Amniotic epithelial cell (primary cell): ENCODE measurements at places on chromosomes 7 and 10.

GRCh38 chr10:61257956-61258496 is 195.2 kb downstream of the TMEM26 start:
- DNase-seq, result peak; percentile 36

DNA sequence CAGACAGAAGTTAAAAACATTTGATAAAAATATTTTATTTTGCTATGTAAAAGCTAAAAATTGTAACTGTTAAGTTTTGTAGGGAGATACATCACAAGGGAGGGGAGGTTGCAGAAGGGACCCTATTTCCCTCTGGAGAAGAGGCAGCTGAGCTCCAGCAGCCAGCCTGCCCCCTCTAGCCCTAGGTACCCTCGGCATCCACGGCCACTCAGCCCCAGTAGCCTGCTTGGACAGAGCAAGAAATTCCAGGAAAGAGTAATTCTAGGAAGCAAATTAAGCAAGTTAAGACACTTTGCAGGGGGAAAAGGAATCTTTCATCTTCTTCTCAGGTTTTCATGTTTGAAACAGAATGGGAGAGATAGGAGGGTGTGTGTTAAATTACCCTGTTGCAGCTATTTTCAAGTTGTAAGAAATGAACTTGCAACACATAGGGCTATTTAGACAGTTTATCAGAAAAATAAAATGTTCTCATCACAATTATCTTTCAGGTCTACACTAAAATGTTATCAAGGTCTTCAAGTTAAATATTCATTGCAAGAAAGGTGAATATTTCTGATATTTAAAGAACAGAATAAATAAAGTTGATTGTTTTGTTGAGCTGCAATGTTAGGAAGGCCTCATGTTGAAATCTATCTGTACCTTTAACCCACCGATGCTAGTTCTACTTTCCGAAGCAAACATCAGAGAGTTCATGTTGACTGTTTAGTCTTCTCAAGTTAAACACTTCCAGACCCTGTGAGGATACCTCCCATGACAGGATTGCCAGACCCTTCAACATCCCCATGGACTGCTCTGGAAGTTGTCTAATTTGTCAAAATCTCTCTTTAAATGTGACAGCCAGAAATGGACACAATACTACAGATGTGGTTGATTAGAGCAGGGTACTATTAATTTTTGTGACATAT is 5.5 kb downstream of the SGCE start:
- DNase-seq, result no peak

DNA sequence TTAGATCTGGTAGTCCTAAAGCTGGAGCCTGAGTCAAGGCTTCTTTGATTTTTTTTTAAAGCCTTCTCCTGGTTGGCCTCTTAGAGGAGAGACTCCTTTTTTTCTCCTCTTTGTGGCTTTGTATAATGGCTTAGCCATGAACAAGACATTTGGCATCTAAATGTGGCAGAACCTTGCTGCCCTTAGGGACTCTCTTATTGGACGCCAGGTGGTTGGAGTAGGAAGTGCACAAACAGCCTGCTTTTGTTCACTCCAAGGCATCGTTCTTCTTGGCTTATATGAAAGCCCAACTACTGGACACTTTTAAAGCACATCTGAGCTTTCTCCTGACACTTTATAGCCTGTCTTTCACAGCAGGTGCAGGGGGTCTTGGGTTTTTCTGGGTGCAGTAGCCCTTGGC is 25.0 kb downstream of the ZPBP start:
- no peak for DNase-seq

GRCh38 chr10:115674496-115674895 is 581.3 kb downstream of the ATRNL1 start:
- DNase-seq, result peak; percentile 0

DNA sequence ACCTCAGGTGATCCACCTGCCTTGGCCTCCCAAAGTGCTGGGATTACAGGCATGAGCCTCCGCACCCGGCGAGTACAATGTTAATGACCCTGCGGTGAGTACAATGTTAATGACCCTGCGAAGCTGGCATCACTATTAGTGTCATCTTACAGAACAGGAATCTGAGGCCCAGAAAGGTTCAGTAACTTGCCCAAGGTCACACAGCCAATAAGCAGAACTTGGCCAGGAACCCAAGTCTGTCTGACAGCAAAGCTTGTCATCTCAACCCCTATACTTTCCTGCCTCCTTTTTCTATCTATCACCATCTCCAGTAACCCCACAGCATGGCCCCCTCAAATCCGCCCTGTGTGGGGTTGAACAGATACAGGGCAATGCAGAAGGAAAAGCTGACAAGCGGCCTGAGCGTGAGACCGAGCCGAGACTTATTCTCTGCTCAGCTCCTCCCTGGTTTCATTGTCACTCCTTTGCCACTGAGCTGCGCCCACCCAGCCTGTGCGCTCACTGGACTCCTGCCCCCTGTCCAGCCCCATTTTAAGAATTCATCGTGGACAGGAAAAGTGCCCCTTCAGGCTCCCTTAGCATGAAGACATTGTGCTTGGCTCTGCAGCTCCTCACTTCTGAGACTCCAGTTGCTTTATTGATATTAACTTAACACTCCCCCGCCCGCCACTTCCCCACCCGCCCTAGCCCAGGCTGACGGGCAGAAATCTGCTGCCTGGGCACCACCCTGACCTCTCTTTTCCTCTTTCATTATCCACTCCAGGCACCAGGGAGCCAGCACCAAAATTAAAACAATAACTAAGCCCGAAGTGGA is 58.1 kb upstream of the LBX1 start:
- no peak for DNase-seq
